GM19239 (cell line): ENCODE measurements at places on chromosomes 16 and 17.

DNA sequence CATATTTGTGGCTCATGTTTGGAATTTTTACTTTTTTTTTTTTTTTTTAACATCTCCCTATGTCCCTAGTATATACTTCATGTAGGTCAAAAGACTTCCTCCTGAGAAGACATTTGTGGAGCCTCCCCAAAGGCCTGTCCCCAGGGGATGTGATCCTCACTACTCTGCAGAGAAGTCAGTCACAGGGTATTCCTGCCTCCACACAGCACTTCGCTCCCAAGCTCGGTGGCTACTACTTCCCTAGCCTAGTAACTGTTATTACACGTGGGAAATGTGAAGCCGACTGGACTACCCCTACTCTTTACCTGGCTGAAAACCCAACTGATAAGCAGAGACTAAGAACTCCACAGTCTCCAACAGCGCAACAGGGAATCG, 116.8 kb downstream of the HIC1 start:
- no peak for DNase-seq

- no peak for DNase-seq
These were observed 21.2 kb downstream of the ADAD2 start for GRCh38 chr16:84212154-84212553.

GRCh38 chr17:76252040-76252954, 12.0 kb upstream of the RNF157 start:
- DNase-seq: no peak

GRCh38 chr16:59305850-59306249, 571.7 kb upstream of the GOT2 start:
- DNase-seq: no peak

DNA sequence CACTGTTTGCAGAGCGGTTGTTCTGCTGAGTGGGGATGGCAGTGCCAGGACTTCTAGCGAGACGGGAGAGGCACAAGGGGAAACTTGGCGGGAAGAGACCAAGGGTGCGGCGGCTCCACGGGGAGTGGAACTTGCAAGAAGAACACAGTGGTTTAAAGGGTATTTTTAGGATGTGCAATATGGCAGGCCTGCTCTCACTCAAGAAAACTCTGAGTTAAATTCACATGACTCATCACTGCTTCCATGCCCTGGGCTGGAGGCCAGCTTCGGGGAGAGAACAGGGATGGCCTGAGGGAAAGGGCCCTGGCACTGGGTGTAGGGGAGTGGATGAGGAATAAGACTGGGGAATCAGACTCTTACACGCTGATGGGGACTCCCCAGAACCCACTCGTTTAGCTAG, 13.3 kb upstream of the CD300LD start:
- no peak for DNase-seq
